ENCODE measurements at places on chromosomes 12 and 14.
A peak's percentile ranks its signal among the peaks of the same experiment; 100 is the strongest.

- peak; percentile 75 for DNase-seq
These were observed 73.4 kb upstream of the EIF5 start for GRCh38 chr14:103260629-103261124.

DNA sequence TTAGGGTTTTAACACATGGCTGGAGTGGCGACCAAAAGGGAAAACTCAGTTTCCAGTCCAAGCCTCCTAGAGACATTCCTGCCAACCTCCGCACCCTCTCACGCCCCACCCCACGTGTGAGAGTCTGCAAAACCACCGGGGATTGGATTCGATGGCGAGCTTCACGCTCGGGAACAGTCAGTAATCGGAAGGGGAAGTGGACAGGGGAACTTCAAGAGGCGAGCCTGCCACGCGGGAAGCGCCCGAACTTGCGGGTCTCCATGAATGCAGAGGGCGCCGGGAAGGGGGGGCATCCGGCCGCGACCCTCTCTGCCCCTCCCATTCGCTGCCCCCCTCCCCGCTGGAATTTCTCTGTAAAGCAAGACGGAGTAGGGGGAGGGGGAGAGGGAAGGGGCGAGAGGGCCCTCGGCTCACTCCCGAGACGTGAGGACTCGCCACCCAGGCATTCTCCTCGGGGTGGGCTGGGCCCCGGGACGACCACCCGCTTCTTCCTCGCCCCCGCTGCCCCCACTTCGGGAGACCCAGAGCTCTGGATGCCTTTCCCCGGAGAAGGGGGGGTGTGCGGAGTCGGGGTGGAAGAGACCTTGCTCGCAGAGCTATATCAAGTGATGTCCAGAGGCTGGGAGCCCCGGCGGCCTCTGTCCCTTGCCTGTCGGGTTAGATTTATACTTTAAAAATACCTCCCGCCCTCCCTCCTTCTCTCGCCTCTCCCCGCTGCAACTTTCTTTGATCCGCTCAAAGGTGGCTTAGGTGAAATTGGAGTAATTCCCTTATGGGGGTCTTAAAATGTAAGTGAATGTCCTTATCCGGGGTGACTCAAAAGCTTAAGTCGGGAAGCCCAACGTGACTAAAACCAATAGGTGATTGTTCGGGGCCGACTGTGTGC, 2.5 kb upstream of the CCND2 start:
- peak; percentile 29 for DNase-seq

DNA sequence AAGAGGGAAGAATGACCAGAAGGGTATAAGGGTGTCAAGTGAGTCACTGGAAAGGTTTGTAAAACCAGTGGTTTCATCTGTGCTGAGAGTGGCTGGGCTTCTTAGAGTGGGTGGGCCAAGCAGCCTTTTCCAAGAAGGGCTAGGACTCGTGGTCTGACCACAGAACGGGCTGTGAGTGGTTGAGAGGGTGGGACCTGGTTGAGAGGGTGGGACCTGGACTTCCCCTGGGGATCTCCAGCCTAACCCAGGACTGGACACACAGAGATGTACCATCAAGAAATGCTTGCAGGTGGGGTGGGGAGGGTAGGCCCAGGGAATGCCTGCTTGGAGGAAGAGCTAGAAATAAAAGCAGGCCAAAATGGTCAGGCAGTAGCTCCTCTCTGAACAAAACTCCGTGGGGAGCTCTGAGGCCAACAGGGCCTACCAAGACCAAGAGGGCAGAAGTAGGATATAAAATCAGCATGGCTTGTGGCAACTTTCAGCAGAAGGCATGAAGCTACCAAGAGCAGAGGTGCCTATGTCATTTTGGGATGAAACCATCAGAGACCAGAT, 140.5 kb downstream of the FOXN3 start:
- DNase-seq = no peak

DNA sequence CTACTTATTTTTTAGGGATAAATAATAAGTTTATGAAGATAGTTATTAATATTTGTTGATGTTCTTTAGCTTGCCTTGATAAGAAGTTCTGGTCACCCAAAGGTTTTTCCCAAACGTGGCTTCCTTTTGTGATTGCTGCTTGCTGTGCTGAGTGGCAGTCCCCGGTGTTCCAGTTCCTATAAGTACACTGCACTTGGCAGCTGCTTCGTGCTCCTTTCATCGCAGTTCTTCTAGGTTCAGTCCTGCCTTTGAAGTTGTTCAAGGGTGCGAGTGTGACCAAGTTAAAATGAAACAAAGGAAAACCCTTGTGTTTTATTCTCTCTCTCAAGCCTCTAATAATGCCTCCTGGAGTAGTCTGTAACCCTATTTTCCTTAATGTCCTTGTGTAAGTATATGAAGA, 128.5 kb upstream of the ATF1 start:
- DNase-seq = no peak

DNA sequence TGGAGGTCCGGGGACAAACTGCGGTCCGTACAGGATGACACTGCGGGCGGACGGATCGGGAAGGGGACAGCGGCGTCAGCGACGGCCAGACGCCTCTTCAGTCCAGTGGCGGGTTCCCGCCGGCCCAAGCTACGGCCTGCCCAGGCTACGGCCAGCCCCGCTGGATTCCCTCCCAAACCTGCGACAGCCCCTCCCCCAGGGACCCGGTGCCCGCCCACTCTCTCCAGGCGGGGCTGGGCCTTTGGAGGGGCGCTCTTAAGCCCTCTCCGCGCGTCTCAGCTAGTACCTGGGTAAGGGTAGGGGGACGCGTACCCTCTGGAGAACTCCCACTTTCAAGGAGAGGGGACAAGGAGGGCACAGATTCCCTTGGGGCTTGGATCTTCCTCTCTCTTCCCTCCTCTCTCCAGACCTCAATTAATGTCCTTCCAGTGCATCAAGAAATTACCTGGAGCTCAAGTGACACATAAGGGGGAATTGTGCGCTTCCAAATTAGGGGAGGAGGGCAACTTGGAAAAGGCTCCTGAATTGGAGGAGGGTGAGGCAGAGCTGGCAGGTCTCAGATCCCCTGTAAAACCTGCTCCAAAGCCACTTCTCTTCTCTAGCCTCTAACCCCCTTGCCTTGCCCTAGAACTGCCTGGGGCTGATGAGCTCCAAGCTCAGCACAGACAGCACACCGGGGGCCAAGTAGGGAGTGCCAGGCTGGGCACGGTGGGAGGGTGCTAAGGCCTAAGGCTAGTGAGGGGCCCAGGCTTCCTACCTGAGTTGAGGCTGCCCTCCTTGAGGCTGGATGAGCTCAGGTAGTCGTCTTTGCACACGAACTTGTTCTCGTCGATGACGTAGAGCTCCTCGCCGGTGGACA, 3.1 kb downstream of the LHX5 start:
- DNase-seq = no peak

DNA sequence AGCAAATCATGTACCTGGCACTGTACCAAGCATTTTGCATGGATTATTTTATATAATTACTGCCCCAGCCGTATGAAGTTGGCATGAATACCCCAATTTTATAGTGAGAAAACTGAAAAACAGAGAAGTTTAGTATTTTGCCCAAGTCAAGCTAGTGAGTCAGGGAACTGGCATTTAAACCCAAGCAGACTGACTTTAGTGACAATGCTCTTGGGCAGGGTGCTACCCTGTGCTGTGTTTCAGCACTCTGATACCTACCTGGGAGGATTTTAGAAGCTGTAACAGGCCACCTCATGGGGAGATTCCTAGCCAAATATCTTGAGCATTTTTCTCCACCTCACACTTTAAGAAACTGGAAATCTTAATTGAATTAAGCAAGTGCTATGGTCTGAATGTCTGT, 98.1 kb upstream of the MAX start:
- DNase-seq = peak; percentile 50

- no peak for DNase-seq
These were observed 118.7 kb upstream of the TSPAN8 start for GRCh38 chr12:71276541-71276940.

DNA sequence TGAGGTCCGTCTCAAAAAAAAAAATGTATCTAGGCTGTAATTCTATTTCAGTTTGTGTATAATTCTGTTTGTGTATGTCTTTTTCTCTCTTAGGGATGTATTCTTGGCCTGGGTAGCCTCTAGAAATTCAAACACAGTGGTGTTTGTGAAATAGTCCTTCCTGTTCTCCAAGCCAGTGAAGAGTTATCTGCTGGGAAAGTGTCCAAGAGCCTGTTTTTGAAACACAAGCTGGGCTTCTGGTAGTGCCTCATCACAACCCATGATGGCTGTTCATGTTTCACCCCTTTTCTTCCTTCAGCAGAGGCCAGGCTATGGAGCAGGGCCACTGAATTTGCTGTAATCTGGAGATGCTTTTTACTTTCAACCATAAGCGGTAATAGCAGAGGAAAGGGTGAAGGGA, 14.7 kb downstream of the METTL3 start:
- no peak for DNase-seq

GRCh38 chr12:101877806-101878242, 444 bp downstream of the DRAM1 start:
- DNase-seq = peak; percentile 62

GRCh38 chr12:83082690-83083276, 396.1 kb downstream of the TMTC2 start:
- no peak for DNase-seq

DNA sequence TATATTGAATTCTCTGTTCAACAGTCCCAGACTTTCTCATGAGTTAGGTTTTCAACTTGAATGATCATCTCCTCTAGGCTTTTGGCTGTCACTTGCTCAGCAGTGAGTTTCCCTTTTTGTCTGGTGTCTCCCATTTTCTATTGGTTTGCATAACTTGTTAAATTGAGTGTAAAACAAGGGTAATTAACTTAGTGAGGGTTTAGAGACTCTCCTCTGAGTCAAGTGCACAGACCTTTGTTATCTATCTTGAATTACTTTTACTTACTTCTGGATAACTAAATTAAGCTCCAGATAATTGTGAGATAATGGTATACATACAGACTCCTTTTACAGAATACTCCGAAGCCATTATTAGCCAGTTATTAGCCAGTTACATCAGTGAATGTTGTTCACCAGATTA, 22.0 kb downstream of the MLXIP start:
- DNase-seq = no peak

DNA sequence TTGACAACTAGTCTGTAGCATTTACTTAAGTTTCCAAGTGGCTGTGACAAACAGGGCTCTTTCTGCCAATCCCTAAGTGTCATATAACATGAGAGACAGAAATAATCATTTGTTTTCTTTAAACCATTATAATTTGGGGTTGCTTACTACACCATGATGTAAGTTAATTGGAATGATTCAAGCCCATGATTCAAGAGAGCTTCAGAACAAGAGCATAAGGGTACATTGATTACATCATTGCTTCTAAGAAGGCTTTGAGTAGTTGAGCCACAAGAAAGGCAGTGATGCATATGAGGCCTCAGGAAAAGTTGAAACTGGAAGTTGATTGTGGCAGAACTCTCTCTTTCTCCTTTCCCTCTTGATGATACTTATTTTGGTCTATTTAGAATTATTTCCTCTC, 444.0 kb downstream of the CCER1 start:
- peak; percentile 71 for DNase-seq

DNA sequence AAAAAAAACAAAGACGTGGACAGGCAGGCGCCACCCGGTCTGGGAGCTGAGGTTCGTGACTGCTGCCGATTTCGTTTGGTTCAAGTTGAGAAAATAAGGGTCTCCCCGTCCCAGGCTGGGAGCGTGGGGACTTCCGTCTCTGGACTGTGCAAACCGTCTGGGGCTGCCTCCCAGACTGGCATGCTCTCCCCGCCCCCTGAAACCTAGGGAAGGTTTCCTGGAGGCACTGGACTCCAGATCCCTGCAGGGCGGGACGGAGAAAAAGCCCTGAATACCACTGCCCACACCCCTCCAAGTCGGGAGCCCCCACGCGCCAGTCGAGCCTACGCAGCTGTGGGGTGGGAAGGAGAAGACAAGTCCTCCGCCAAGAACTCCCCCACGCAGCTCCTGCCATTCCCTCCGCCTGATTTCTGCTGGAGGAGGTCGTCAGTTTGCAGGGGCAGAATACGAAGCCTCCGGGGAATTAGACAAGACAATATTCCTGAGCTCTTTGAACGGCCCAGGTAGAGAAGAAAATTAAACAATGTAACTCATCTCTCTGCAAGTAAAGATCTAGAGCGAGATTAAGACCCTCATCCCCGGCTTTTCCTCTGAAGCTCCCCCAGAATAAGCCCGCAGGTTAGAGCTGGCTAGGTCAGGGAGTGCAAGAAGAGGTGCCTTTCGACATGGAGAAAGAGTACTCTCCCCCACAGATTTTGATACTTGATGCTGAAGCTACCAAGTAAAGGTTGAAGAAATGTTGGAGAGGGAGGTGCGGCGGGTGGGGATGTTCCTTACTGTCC, 10.4 kb upstream of the HOXC13 start:
- no peak for DNase-seq

DNA sequence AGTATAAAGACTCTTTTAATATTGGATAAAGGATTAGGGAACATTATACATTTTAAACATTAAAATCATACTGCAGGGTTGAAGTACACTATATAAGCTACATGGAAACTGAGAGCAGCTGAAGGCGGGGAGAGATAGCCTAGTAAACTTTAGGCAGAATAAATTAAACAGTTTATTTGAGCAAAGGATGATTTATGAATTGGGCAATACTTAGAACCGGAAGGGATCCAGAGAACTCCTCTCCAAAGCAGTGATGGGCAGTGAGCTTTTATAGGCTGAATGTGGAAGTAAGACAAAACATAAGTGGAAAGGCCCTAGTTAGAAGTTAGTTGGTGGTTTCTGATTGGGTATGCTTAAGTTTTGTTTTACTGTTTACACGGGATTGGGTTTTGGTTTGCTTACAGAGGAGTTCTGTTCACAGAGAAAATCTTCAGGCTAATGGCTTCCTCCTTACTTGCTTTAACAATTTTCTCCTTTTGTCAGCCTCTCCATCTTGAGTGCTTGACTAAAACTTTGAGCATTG, 18.9 kb downstream of the LEMD3 start:
- DNase-seq = no peak

DNA sequence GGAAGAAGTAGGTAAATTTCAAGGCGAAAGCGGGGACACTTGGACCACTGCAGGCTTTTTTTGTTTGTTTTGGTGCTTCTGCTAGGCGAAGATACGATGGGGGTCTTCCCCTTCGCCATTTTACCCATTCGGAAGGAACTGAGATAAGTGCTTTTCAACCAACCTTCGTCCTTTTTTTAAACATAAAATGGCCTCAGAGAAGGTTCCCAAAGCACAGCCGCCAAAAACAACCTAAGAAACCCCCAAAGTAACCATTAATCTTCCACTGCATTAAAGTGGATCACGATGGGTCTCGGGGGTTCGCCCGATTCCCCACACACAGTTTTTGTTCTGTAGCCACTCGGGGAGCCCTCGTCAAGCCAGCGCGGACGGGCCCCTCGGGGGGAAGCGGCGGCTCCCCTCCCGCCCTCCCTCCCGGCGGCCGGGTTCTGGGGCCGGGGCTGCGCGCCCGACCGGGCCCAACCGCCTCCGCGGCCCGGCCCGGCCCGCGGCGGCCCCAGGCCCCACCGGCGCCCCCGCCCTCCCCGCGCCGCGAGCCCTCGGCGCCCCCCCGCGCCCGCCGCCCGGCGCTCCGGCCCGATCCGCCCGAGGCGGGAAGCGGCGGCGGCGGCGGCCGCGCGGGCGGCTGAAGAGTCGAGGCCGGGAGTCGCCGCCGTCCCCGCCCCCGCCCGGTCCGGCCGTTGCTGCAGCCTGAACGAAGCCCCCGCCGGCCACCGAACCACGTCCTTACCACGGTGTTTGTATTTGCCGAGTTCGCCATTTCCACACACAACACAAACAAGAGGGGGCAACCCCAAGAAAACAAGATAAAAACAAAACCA, 790 bp downstream of the GTF2A1 start:
- peak; percentile 71 for DNase-seq

- DNase-seq = no peak
These were observed 136.1 kb downstream of the PAPOLA start for GRCh38 chr14:96638041-96638855.

GRCh38 chr12:66708704-66709456, 30.0 kb upstream of the GRIP1 start:
- peak; percentile 32 for DNase-seq

GRCh38 chr12:65232476-65233077, 45.9 kb upstream of the MSRB3 start:
- peak; percentile 56 for DNase-seq

- DNase-seq = peak; percentile 45
These were observed 1.5 kb upstream of the KTN1 start for GRCh38 chr14:55578511-55578910.
